GM18507 (cell line): ENCODE measurements at places on chromosomes 12 and 14.

DNA sequence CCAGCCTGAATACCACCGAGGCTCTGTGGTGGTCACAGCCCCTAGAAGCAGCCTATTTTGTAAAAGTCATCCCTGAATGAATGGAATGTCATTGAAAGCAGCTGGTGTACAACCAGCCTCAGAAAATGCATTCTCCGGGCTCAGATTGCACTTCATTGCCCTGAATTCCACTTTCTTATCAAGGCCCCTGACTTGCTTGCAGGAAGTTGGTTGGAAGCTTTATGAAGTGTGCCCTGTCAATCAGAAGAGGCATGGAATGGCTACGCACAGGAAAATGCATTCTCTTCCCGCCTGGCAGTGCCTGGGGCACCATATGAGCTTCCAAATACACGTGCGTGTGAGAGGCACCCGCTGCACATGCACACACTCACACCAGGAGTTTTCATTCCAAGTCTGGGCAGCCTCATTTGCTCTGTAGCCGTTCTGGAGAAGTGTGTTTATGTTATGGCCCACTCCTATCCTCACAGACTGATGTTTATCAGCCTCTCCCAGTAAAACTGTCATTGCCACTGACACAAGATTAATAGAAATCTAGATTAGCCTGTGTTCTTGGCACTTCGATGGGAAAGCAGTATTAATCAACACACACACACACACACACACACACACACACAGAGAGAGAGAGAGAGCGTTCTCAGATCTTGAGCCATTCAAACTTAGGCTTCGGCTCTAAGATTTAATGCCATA lies 63.9 kb downstream of the NUAK1 start:
- DNase-seq: no peak

DNA sequence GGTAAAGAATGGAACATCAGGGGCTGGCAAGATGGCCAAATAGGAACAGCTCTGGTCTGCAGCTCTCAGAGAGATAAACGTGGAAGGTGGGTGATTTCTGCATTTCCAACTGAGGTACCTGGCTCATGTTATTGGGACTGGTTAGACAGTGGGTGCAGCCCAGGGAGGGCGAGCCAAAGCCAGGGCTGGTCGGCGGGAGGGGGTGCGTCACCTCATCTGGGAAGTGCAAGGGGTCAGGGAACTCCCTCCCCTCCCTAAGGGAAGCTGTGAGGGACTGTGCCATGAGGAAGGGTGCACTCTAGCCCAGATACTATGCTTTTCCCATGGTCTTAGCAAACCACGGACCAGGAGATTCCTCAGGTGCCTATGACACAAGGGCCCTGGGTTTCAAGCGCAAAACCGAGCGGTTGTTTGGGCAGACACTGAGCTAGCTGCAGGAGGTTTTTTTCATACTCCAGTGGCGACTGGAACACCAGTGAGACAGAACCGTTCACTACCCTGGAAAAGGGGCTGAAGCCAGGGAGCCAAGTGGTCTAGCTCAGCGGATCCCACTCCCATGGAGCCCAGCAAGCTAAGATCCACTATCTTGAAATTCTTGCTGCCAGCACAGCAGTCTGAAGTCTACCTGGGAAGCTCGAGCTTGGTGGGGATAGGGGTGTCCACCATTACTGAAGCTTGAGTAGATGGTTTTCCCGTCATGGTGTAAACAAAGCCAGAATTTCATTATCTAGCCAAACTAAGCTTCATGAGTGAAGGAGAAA lies 317.6 kb downstream of the NELL2 start:
- DNase-seq: no peak

GRCh38 chr14:28077021-28077420 lies 689.6 kb upstream of the FOXG1 start:
- DNase-seq: no peak

GRCh38 chr12:57626111-57626920 lies 6.7 kb downstream of the B4GALNT1 start:
- DNase-seq: no peak

DNA sequence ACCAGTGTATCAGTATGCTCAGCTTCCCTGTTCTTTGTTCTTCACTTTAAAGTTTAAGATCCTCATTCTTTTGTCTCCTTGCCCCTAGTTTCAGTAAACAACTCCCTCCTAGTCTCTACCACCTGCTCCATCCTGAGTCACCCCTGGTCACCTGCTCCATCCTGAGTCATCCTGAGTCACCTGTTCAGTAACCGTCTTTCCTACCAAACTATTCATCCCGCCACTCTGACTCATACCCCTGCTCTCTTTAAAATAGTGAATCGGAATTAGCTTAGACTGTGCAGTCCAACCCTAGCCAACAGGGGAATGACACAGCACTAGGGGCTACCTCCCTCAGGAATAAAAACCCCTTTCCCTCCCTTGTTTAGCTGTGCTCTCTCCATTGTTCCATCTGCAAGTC lies 888.1 kb upstream of the MDGA2 start:
- no peak for DNase-seq

GRCh38 chr12:11576104-11576503 lies 73.4 kb upstream of the ETV6 start:
- DNase-seq: no peak

DNA sequence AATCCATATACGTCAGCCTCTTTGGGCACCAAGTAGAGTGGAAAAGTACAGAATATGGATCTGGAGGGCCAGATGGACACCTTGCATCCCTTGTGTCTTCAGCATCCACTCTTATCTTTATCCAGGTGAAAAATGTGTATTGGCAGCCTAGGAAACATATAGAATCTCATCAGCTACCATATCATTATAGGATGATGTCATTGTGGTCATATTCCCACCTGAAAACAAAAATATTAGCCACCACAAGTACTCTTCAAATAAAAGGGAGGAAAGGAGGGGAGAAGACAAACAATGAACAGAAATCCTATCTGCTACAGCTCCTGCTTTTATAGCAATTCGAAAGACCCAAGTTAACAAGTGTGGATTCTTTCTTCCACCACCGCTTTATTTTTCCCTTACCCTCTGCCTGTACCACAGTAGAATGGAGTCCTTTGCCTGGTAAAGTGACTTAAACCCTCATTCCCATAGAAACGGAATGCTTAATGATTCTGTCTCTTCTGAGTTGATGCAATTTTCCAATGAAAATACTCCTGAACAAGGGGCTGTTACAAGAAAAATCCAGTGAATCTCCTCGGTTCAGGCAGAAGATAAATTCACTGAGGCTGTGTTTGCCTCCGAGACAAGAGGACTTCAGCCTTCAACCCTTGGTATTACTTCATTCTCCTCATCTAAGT lies 13.8 kb upstream of the IL26 start:
- no peak for DNase-seq

GRCh38 chr12:113463746-113464451 lies 7.8 kb downstream of the LHX5 start:
- DNase-seq: no peak

- no peak for DNase-seq
Observed at GRCh38 chr12:46660719-46661109, 165.1 kb downstream of the SLC38A4 start.

GRCh38 chr12:98156697-98157096 lies 358.7 kb upstream of the TMPO start:
- DNase-seq: no peak

- no peak for DNase-seq
Observed at GRCh38 chr12:113245695-113246477, 24.6 kb downstream of the TPCN1 start.

DNA sequence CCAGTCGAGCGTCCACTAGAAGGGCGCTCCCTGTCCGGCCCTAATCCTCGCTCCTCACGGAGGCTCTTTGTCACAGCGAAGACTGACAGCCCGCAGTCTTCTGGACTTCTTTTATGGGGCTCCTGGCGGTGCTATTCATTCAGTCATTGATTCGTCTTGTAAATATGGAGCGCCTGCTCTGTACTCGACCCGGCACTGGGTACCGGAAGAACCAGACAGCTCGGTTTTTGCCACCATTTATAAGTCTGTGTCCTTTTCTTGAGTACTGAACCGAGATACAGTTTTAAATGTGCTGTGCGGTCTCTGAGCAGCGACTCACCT lies 570 bp downstream of the DMAC2L start:
- no peak for DNase-seq

DNA sequence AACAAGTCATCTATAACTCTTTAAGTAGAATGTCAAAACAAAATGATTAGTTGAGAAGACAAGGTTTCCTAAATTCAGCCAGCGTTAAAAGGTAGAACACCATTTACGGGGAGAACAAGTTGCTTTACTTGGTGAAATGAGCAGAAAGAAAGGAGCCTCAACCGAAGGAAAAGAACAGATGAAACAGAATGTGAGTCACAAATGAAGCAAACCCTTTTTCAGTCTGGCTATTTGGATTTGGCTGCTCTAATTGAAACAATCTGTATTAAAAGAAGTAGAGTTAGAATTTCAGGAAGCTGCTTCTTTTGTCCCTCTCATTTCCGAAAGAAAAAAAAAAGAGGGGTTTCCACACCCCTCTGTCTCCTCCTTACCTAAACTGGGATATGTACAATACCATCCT lies 34.6 kb downstream of the CEP128 start:
- no peak for DNase-seq

- no peak for DNase-seq
Observed at GRCh38 chr12:6869049-6870021, 2.0 kb downstream of the TPI1 start.

DNA sequence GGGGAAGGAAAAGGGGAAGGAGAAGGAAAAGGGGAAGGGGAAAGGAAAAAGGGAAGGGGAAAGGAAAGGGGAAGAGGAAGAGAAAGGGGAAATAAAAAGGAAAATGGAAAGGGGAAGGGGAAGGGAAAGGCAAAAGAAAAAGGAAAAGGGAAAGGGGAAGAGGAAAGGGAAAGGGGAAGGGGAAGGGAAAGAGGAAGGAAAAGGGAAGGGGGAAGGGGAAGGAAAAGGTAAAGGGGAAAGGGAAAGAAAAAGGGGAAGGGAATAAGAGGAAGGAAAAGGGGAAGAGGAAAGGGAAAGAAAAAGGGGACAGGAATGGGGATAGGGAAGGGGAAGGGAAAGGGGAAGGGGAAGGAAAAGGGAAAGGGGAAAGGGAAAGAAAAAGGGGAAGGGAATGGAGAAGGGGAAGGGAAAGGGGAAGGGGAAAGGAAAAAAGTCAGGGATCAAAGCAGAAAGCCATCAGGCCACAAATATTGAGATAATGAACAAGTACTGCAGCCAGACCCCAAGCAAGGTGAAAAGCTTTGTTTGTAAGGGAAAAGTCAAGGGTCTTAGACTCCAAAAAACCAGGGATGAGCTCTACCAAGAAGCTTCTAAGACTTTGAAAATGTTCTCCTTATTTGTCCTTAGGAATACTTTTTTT lies 20.0 kb downstream of the DICER1 start:
- DNase-seq: no peak

- no peak for DNase-seq
Observed at GRCh38 chr12:106073179-106073578, 65.6 kb downstream of the NUAK1 start.

GRCh38 chr12:88518863-88519403 lies 61.3 kb downstream of the KITLG start:
- no peak for DNase-seq

DNA sequence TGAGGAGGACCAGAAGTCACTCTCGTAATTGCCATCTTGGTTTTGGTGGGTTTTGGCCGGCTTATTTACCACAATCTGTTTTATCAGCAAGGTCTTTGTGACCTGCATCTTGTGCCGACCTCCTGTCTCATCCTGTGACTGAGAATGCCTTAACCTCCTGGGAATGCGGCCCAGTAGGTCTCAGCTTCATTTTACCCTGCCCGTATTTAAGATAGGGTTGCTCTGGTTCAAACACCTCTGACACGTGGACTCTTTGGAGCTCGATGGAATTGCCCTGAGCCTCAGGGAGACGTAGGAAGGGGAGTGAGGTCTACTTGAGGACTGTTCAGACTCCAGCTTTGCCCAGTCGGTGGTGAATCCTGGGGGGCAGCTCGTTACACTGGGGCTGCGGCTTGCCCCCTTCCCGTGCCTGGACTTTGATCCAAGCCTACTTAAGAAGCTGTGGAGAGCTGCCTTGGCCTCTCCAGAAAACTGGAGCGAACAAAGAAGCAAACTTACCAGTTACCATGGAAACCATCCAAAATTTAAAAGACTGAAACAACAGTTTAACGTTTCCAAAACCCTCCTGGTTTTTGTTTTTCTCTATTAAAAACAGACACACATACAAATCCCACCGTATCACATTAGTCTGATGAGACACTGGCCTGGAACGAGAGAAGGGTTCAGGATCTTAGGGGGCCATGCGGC lies 28.0 kb downstream of the CALM1 start:
- no peak for DNase-seq

- no peak for DNase-seq
Observed at GRCh38 chr14:20775043-20775442, 6.0 kb upstream of the RNASE6 start.

DNA sequence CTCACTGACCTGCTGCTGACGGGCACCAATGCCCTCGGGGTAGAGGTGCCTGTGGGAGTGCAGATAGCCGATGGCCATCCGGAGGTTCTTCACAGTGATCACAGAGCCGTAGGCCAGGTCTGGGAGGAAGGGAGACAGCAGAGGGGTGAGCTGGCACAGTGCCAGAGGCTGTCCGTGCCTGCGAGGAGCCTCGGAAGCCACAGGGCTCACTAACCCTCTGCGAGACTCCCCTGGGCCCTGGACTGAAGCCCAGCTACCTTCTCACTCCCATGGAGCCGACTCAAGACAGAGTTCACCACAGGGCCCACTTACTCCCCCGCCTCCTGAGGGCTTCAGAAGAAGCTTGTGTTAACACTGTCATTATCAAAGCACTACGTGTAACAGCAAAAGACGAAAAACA lies 24.5 kb downstream of the POMT2 start:
- no peak for DNase-seq

GRCh38 chr12:3757261-3757660 lies 4.4 kb upstream of the CRACR2A start:
- no peak for DNase-seq

- DNase-seq: no peak
Observed at GRCh38 chr12:1328391-1328790, 266.0 kb downstream of the FBXL14 start.

- no peak for DNase-seq
Observed at GRCh38 chr12:6358881-6359280, 16.5 kb downstream of the SCNN1A start.

DNA sequence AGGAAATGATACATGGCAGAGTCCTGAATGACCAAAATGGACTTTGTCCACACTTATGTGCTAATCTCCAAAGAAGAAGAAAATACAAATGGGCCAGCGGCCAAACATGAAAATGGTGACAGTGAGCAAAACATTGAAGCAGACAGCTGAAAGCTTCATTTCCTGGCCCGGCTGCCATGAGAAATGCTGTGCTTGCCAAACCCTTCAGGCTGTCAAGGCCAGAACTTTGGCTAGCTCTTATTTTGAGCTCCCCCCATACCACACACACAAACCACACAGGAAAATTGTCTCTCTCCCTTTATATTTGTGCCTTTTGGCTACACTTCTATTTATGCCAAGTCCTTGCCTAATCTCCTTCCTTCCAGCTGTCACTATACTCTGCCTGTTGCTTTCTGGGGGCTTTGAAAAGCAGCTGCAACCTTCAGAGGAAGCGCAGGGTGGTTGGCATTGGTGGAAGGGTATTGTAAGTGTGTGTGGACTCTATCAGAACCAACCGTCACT lies 323.8 kb downstream of the RAD51B start:
- DNase-seq: no peak

DNA sequence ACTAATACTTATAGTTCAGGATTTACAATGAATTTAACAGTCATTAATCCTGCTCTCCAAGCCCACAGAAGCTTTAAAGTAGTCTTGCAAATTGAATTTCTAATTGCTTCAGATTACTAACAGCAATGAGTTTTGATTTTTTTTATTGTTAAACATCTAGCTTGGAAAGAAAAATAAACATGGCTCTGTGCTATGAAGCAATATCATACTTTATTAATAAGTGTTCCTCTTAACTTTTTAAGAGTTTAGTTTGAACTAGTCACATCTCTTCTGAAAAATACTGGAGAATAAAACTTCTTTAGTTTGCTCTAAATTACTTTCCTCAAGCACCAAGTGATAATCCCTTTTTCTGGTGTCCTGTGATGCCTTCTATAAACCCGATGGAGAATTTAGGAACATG lies 250.2 kb downstream of the TRHDE start:
- DNase-seq: no peak
